ENCODE measurements at places on chromosomes 2 and 18.

GRCh38 chr18:62781893-62782292, 66.6 kb downstream of the PHLPP1 start:
- DNase-seq = no peak

DNA sequence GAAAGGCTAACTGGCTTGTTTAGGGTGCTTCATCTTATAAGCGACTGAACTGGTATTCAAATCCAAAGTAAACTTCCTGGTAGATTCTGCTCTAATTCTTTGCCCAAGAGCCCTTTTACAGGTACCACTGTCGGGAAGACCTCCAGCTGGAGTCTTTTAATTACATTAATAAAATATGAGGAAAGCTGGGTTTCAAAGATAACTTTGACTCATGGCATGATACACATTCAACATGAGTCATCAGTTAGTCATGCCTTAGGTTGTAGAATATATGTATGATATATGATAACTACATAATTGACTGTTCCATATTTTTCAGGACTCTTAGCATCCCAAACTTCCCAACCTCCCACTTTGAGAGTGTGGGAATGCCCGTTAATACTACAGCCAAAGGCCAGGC, 32.3 kb downstream of the ZCCHC2 start:
- no peak for DNase-seq

DNA sequence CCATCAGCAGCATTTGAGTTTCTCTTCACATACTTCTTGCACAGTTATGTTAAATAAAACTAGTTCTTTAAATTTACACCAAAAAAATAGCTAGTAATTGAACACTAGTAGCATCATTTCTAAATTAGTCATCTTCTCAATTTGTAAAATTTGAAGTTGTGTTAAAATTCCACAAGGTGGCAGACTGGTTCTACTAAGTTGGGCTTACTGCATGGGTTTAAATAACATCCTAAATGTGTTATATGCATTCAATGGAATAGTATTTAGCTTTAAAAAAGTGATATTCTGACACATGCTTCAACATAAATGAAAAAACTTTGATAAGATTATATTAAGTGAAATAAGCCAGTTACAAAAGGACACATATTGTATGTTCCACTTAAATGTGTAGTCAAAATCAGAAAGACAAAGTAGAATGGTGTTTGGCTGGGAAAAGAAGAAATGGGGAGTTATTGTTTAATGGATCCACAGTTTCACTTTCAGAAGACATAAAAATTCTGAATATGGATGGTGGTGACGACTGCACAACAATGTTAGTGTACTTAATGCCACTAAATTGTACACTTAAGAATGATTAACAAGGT, 28.7 kb upstream of the RPRD1A start:
- DNase-seq = no peak

DNA sequence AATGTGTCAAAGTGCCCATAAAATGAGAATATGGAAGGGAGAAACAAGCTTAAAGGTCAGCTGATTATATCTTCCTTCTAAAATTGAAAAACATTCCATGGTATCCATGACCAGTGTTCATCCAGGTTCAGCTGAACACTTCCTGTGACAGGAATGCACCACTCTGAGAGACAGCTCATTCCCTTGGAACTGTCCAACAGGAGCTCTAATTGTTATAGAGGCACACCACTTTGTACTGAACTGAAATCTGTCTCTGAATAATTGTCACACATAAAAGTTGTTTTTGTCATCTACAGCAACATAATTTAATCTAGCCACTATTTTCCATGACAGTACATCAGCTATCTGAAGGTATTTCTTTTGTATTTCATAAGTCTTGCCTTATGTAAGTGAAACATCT, 195.9 kb upstream of the ZNF804A start:
- DNase-seq = no peak

DNA sequence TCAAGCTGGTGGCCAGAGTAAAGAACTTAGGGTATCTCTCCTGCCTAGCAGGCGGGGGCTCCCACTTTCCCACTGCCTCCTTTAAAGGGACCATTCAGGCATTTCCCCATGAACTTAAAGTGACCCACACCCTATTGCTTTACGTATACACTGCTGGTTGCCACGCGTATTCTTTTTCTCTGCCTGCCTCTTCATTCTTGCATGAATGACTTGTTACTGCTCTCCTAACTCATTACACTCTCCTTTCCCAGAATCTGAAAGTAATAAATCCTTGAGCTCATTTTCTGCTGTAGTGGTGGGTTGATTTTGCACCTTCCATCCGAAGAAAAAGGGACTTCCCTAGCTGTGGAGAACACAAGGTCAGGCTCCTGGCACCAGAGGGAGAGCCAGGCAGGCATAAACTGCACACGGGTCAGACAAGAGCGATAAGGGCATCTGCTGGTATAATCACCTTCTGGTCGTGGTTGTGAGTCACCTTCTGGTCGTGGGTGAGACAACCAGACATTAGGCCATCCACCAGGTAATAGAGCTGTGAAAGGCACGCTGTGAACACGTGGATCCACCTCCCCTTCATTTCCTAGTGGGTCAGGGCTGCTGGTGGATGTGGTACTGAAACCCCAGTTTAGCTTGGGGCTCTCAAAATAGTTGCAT, 950.3 kb downstream of the SOCS6 start:
- no peak for DNase-seq

- no peak for DNase-seq
Observed at GRCh38 chr2:189982780-189983394, 79.6 kb downstream of the MSTN start.

DNA sequence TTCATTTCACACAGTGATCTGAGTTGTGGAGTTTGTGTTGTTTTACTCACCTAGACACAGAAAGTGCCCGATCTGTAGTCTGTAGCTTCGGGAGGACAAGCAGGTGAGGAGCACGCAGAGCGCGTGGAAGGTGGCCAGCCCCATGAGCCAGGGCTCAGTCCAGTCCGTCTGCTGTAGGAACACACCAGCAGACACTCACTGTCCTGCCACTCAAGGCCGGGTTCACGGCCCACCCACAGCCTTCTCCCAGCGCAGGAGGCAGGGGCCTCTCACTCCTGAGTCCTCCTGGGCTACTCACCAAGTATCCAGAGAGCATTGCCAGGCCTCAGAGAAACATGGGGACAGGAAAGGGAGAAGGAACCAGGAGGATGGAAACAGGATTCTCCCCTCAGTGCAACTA, 1.7 kb downstream of the TMEM18 start:
- no peak for DNase-seq

GRCh38 chr2:171042253-171042969, 113.4 kb downstream of the GORASP2 start:
- no peak for DNase-seq

DNA sequence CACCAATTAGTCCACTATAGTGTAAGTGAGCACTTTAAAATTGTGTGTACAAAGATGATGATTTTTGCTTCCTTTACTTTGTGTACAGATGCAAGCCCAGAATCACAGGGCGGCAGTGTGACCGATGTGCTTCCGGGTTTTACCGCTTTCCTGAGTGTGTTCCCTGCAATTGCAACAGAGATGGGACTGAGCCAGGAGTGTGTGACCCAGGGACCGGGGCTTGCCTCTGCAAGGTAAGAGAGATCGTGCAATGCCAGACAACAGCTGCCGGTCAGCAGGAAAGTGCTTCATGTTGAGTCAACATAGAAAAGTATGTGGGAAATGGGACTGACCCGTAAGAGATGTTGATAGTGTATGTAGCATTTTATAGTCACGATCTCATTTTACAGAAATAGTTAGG, 156.8 kb upstream of the TTC39C start:
- no peak for DNase-seq

- no peak for DNase-seq
Observed at GRCh38 chr2:29293830-29294438, 178.7 kb downstream of the CLIP4 start.

DNA sequence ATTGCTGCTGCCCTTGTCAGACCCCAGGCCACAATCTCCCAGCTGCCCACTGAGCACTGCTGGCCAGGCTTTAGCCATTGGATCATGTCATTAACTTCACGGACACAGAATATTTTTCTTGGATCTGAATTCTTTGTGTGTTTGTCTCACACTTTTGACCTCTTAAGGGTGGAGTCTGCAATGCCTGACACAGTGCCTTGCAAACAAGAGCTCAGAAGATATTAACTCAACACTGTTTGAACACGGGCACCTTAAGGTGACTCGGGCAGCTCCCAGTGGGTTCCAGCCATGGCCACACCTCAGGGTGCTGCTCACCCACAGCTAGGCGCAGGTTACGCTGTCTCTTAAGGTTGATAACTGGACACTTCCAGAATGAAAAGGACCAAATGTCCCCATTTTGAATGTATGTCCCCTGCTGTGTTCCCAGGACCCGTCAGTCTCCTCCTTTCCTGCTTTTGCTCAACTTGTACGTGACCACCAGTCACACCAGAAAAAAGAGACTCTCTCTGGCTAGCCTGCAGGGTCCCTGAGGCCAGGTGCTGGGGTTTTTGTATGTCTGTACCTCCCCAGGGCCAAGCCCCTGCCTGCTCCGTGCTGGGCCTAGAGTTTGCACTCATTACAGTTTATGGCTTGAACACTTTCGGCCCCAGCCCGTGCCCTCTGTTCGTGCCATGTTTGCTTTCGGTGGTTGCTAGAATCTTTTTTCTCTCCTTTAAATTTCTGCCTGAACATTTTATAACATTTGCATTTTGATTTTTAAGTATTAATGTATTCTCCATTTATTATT, 33.4 kb upstream of the TMEM131 start:
- no peak for DNase-seq
